ENCODE measurements at places on chromosomes 7 and 10. TPM values are rescaled to one million over a fixed set of nuclear protein-coding genes. Genes with fewer than 3 reads are reported as not detected.

GRCh38 chr10:20990604-20991003 lies 93.5 kb upstream of the NEBL start:
- H3K27ac ChIP-seq, result no peak overlapping the region
- no peaks in the 10 kb centered on the region for H3K36me3 ChIP-seq
- H3K4me3 ChIP-seq, result no peak overlapping the region
- no peaks in the 10 kb centered on the region for H3K4me1 ChIP-seq
- no peak for DNase-seq

ANKRD30A gene
- total RNA-seq, result not detected

- DNase-seq, result no peak
- no peaks in the 10 kb centered on the region for H3K27me3 ChIP-seq
- H3K4me3 ChIP-seq, result no peak overlapping the region
- H3K36me3 ChIP-seq, result peaks cover 39% of the 10 kb centered on the region
Observed at GRCh38 chr7:11127988-11128387, 154.3 kb downstream of the PHF14 start.

CRPPA gene
- 1.9 TPM for total RNA-seq

CTTNBP2 gene
- not detected for total RNA-seq

- H3K36me3 ChIP-seq, result peaks cover 2% of the 10 kb centered on the region
- H3K27ac ChIP-seq, result no peak overlapping the region
- peaks cover 15% of the 10 kb centered on the region for H3K27me3 ChIP-seq
- peaks cover 10% of the 10 kb centered on the region for H3K4me1 ChIP-seq
- no peak for DNase-seq
- H3K4me3 ChIP-seq, result no peak overlapping the region
Observed at GRCh38 chr7:55134359-55134725, 115.5 kb downstream of the EGFR start.

DNA sequence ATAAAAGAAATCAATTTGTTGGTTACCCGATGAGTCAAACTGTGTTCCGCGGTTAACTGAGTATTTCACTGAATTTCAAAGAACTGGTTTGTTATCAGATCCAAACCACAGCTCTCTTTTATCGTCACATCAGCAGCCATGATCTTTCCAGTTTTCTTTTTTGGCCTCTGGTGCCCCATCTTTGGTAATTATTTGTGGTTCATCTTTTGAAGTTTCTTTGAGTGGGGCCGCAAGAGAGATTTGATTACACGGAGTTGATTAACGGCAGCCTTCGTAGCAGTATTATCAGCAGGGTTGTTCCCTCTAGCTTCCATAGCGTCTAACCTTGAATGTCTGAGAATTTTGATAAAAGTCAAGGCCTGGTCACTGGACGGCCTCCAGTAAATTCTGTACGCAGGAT lies 154.9 kb upstream of the TNRC18 start:
- no peak for DNase-seq
- no peak overlapping the region for H3K4me3 ChIP-seq
- H3K4me1 ChIP-seq, result peaks cover 9% of the 10 kb centered on the region
- H3K36me3 ChIP-seq, result no peaks in the 10 kb centered on the region
- peaks cover 32% of the 10 kb centered on the region for H3K27me3 ChIP-seq

DNA sequence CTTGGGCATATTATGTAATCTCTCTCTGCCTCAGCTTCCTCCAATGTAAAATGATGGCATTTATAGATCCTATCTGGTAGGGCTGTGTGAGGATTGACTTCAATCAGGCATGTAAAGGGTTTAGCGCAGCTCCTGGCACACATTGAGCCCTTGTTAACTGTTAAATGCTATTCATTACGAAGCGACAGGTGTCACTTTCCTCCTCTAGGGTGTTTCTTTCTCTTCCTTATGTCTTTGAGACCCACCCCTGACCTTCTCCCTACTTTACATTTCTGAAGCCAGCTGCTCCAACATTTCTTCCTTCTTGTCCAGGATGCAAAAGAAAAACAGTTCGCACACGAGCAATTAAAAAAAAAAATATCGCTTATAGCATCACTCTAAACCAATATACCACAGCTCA lies 5.7 kb upstream of the R3HCC1L start:
- peaks cover 12% of the 10 kb centered on the region for H3K4me1 ChIP-seq
- DNase-seq, result no peak
- H3K36me3 ChIP-seq, result peaks cover 6% of the 10 kb centered on the region
- H3K4me3 ChIP-seq, result no peak overlapping the region

- no peak overlapping the region for H3K27ac ChIP-seq
- H3K27me3 ChIP-seq, result peaks cover 53% of the 10 kb centered on the region
- no peak for DNase-seq
- H3K4me1 ChIP-seq, result no peaks in the 10 kb centered on the region
- no peak overlapping the region for H3K4me3 ChIP-seq
- no peaks in the 10 kb centered on the region for H3K36me3 ChIP-seq
Observed at GRCh38 chr10:86373828-86374227, 7.2 kb upstream of the GRID1 start.

DNA sequence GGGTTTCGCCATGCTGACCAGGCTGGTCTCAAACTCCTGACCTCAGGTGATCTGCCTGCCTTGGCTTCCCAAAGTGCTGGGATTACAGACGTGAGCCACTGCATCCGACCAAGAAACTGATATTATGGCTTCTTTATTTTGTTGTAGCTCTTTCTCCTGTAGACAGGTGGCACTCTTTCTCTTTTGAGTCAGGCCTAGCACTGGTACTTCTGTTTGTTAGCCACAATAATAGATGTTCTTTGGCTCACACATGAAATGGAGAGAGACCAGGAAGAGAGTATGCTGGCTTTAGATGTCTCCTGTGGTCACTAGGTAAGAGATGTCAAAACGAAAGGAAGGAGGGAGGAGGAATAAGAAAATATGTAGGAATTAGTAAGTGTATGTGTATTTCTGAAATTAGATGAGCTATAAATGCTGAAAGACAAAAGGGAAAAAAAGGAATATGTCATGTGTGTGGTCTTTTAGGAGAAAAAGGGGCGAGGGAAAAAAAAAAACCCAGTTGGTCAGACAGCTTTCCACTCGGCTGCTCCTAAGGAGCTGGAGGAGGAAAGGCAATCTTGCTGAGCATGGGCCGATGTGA lies 78.7 kb downstream of the CLEC2L start:
- no peaks in the 10 kb centered on the region for H3K4me1 ChIP-seq
- DNase-seq, result no peak
- no peak overlapping the region for H3K4me3 ChIP-seq
- H3K27ac ChIP-seq, result no peak overlapping the region
- H3K36me3 ChIP-seq, result peaks cover 10% of the 10 kb centered on the region

EPDR1 gene
- 2.6 TPM for total RNA-seq

GRCh38 chr10:112313911-112314310 lies 30.7 kb downstream of the TECTB start:
- no peaks in the 10 kb centered on the region for H3K4me1 ChIP-seq
- peaks cover 34% of the 10 kb centered on the region for H3K27me3 ChIP-seq
- H3K27ac ChIP-seq, result no peak overlapping the region

DNA sequence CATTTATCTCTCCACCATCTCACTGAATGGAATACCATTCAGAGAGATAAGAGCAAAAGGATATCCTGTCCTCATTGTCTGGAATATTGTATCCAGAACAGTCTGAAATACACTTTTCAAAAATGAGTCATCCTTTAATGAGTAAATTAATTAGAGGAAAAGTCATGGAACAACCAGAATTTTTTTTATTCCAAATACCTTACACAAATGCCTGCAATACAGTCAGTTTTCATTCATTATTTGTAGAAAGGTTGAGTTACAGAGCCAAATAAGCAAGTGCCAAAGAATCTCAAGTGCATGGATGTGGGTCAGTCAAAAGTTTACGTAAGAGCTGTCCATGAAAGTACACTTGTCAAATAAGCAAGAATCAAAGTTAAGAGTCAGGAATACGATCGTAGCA lies 482.6 kb downstream of the IPMK start:
- H3K27ac ChIP-seq, result no peak overlapping the region
- no peaks in the 10 kb centered on the region for H3K4me1 ChIP-seq
- no peaks in the 10 kb centered on the region for H3K27me3 ChIP-seq
- no peaks in the 10 kb centered on the region for H3K36me3 ChIP-seq

GRCh38 chr7:30965883-30966282 lies 2.1 kb downstream of the GHRHR start:
- no peak for DNase-seq
- H3K36me3 ChIP-seq, result no peaks in the 10 kb centered on the region
- no peak overlapping the region for H3K27ac ChIP-seq
- no peaks in the 10 kb centered on the region for H3K4me1 ChIP-seq

SYT15 gene
- total RNA-seq, result 0.58 TPM

PDZD7 gene
- total RNA-seq, result 0.14 TPM

DNA sequence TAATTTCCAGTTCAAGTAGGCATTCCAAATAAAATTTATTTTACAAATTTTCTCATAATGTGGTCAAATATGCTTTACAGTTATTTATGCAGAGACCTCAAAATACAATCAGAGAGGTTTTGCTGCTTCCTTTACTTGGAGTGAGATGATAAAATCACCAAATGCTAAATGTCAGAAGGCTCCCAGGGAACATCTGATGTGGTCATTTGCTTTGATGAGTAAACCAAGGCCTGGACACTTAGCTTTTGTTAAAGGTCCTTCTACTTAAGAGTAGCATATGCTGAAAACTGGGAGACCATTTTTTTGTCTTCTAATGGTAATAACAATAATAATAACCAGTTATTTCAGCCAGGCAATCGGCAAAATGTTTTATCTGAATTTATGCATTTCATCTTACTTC lies 60.6 kb upstream of the AKR1E2 start:
- H3K27me3 ChIP-seq, result peaks cover 27% of the 10 kb centered on the region
- H3K4me1 ChIP-seq, result peaks cover 2% of the 10 kb centered on the region
- H3K27ac ChIP-seq, result no peak overlapping the region
- no peak overlapping the region for H3K4me3 ChIP-seq

NYAP1 gene
- 0.29 TPM for total RNA-seq

PRLHR gene
- not detected for total RNA-seq

GRCh38 chr7:36752026-36752711 lies 27.9 kb upstream of the AOAH start:
- H3K27me3 ChIP-seq, result no peaks in the 10 kb centered on the region
- H3K4me1 ChIP-seq, result peaks cover 24% of the 10 kb centered on the region
- H3K27ac ChIP-seq, result no peak overlapping the region
- H3K4me3 ChIP-seq, result no peak overlapping the region

DNA sequence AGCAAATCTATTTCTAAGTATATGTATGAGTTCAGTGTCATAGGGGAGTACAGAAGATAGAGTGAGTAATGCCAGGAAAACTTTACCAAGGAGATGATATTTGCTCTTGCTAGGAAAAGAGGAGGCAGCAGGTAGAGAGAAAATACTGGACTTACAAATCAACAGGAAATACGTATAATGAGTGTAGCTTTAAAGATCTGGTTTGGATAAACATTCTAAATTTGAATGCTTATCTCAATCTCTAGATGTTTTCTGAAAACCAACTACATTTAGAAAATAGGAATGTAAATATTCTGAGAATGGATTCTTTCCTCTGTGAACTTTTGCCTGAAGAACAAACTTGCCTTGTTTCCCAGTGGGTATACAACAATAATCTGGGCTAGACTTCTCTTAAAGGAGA lies 46.9 kb upstream of the GNAI1 start:
- H3K4me1 ChIP-seq, result no peaks in the 10 kb centered on the region
- H3K27ac ChIP-seq, result no peak overlapping the region
- no peak for DNase-seq

- no peaks in the 10 kb centered on the region for H3K27me3 ChIP-seq
- no peak overlapping the region for H3K4me3 ChIP-seq
- H3K36me3 ChIP-seq, result no peaks in the 10 kb centered on the region
- H3K4me1 ChIP-seq, result peaks cover 4% of the 10 kb centered on the region
- no peak for DNase-seq
Observed at GRCh38 chr7:2606539-2606936, 25.2 kb upstream of the TTYH3 start.

GRCh38 chr7:57425969-57426628 lies 23.9 kb upstream of the ZNF716 start:
- no peak for DNase-seq
- no peak overlapping the region for H3K4me3 ChIP-seq
- H3K27ac ChIP-seq, result no peak overlapping the region
- no peaks in the 10 kb centered on the region for H3K36me3 ChIP-seq
- no peaks in the 10 kb centered on the region for H3K27me3 ChIP-seq
- H3K4me1 ChIP-seq, result no peaks in the 10 kb centered on the region

DNA sequence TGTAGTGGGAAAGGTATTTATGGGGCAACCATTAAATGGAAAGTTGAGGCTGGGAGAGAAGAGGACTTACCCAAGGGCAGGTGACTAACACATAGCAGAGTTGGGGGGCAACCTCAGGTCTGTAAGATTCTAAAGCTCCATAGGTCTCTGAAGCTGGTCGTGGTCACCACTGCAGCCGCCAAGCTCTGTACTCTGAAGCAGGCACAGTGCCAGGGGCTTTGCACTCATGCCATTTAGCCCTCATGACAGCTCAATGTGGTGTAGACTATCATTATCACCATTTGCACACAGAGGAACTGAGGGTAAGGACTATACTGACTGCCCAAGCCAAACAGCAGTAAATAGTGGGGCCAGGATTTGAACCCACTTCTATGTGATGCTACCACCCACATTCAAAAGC lies 32.5 kb upstream of the TMEM273 start:
- H3K36me3 ChIP-seq, result no peaks in the 10 kb centered on the region
- no peak overlapping the region for H3K27ac ChIP-seq

TAS2R41 gene
- not detected for total RNA-seq

TMEM140 gene
- 12.8 TPM for total RNA-seq

- peaks cover 31% of the 10 kb centered on the region for H3K27me3 ChIP-seq
- no peaks in the 10 kb centered on the region for H3K36me3 ChIP-seq
- no peak overlapping the region for H3K4me3 ChIP-seq
- H3K4me1 ChIP-seq, result peaks cover 9% of the 10 kb centered on the region
Observed at GRCh38 chr7:112080978-112081377, 125.2 kb downstream of the DOCK4 start.

GSTO2 gene
- total RNA-seq, result 2.5 TPM

GRCh38 chr7:140998715-140999114 lies 16.0 kb downstream of the MRPS33 start:
- peaks cover 5% of the 10 kb centered on the region for H3K27me3 ChIP-seq
- H3K4me1 ChIP-seq, result no peaks in the 10 kb centered on the region
- no peaks in the 10 kb centered on the region for H3K36me3 ChIP-seq
- DNase-seq, result no peak

DNA sequence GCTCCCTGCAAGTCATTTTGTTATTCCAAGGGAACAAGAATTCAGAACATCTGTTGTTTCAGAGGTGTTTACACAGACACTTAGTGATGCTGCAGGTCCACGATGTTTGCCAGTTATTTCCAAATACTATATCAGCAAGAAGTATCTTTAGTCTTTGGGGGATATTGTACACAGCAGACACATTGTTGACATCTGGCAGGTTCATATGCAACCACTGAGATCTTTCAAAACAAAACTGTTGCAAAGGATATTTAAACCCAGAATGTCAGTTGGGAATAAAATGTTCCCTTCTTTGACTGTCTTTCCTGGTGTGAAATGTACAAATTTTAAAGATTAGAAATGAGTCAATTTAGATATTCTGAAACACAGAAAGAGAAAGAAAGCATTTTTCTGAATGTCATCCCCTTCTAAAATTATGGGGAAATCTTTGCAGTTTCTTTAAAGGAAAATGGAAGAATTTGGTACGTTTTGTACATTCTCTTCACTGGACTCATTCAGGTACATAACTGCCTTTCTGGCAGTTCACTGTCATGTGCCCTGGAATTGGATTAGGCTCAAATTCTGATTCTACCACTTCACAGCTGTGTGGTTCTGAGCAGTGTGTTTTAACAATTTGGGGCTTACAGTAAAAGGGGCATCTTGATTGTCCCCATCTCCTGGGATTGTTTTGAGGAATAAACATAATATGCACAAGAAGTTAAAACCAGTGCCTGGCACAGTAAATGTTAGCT lies 40.3 kb upstream of the CELF2 start:
- no peak overlapping the region for H3K4me3 ChIP-seq
- DNase-seq, result no peak
- peaks cover 18% of the 10 kb centered on the region for H3K27me3 ChIP-seq
- H3K4me1 ChIP-seq, result no peaks in the 10 kb centered on the region
- no peak overlapping the region for H3K27ac ChIP-seq

Data from activated naive CD8-positive, alpha-beta T cell treated with anti-CD3 and anti-CD28 coated beads for 36 hours (primary cell).